AG09309 (cell line): ENCODE measurements at places on chromosomes 2 and 18.
A peak's percentile ranks its signal among the peaks of the same experiment; 100 is the strongest.

GRCh38 chr18:26655525-26656430 is 107.4 kb upstream of the KCTD1 start:
- DNase-seq: no peak

DNA sequence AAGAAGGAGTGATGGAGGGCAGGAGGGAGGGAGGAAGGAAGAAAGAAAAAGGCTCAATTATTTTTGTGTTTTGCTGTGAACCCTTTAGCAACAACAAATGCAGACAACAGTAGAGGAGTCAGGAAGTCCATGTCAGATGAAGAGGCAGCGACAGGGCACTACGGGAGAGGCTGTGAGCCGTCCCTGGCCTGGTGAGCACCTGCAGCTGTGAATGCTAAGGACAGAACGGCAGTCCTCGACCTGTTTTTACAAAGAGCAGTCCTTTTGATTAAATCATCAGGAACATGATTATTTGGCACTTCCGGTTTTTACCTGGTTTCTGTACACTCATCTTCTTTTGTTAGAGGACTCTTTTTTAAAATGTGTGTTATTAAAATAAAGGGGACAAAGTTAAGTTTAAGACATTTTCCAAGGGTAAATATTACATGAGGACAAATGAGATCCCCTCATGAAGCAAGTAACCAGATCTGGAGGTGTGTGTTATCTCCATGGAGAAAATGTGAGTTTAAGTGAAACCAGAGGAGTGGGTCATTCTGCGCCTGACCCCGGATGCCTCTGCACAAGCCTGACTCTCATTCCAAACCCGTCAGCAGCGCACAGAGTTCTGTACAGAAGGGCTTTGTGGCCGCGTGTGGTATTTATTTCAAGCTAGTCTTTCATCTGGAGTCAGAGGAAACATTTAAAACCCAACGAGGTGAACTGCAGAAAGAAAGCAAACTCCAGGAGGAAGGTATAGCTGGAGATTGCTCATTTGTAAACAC is 492.5 kb downstream of the SOX11 start:
- no peak for DNase-seq

DNA sequence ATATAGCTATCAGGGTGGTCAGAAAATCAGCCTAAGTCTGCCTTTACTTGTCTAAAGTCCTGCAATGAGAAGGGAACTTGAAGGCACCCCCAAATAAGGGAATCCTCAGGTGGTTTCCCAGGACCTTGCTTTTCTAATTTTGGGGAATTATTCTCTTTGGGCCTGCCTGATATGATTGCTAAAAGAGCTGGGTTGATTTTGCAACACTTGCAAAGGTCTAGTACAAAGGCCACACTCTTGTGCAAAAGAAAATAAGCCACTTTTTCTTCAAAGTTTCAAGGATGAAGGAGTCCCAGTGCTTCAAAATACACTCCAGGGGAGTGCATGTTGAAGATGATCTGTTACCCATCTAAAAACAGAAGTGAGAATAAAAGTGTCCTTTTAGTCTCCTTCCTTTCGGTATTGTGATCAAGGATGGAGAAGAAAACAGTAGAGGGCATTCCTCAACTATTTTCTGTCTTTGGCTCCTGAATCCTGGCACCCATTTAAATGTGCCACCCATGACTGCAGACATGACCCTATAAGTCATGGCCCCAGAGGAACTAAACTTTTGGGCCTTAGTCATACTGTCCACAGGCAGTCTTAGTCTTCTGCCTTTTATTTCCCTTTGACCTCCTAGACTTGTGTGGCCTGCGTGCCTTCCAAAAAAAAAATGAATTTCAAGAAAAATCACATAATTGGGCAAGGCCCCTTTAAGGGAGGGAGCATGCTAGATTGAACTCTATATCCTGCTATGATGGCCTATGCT is 5.1 kb downstream of the SULT1C3 start:
- DNase-seq: no peak

- no peak for DNase-seq
Observed at GRCh38 chr2:229653531-229653930, 60.8 kb downstream of the DNER start.

DNA sequence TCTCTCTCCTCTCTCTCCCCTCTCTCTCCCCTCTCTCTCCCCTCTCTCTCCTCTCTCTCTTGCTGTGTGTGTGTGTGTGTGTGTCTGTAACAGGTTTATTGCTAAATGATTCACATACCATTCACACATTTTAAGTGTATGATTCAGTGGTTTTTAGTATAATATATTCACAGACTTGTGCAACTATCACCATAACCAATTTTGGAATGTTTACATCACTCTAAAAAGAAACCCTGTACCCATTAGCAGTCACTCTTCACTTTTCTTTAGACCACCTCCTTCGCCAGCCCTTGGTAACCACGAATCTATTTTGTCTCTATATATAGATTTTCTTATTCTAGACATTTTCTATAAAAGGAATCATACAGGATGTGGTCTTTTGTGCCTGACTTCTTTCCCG is 11.4 kb downstream of the THNSL2 start:
- DNase-seq: peak; percentile 53

- DNase-seq: no peak
Observed at GRCh38 chr2:101064868-101065549, 62.9 kb downstream of the RPL31 start.

DNA sequence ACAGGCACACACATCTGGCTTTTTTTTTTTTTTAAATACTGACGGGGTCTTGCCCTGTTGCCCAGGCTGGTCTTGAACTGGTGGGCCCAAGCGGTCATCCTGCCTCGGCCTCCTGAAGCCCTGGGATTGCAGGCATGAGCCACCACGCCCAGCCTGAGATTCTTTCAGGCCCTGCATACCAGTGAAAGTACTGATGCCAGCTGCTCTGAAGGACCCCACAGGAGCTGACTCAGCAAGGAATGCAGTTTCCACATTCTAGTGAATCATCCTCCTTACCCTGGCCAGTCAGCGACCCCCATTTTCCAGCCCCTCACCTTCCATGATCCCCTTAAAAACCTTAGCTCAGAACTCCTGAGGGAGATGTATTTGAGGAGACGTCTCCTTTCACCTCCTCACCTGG is 5.8 kb upstream of the DTYMK start:
- DNase-seq: no peak

DNA sequence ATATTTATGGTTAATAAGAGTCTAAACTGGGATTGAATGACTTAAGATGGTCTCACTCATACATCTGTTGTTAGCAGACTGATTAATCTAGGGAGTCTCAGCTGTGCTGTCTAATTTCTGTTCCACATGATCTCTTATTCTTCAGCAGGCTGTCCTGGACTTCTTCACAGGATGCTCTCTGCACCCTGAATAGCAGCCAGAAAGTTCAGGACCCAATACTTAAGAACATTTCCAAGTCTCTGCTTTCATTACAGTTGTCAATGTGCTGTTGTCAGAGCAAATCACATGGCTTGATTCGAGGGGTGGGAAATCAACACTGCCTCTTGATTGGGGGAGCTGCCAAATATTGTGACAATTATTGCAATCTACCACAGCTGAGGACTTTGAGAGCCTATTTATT is 627.1 kb upstream of the SLC8A1 start:
- no peak for DNase-seq
